ENCODE measurements at places on chromosomes 1 and 21. TPM values are rescaled to one million over a fixed set of nuclear protein-coding genes. Genes with fewer than 3 reads are reported as not detected.

The SLC35F3 gene
- polyA plus RNA-seq, result 0.16 TPM

The LYPD8 gene
- polyA plus RNA-seq, result not detected

The FCRL1 gene
- 0.26 TPM for polyA plus RNA-seq

The CNR2 gene
- 0.04 TPM for polyA plus RNA-seq

The PLEKHN1 gene
- 2.0 TPM for polyA plus RNA-seq

The HENMT1 gene
- polyA plus RNA-seq, result 3.4 TPM

The PRAMEF11 gene
- polyA plus RNA-seq, result not detected

The SIM2 gene
- not detected for polyA plus RNA-seq

The PLA2G2D gene
- polyA plus RNA-seq, result 0.06 TPM

The OR2M3 gene
- polyA plus RNA-seq, result not detected

The DPT gene
- polyA plus RNA-seq, result 3.9 TPM

The PROX1 gene
- 0.33 TPM for polyA plus RNA-seq

The NCF2 gene
- 49.6 TPM for polyA plus RNA-seq

- DNase-seq, result no peak
Measured at GRCh38 chr1:78009276-78009675, 4.5 kb downstream of the DNAJB4 start.

DNA sequence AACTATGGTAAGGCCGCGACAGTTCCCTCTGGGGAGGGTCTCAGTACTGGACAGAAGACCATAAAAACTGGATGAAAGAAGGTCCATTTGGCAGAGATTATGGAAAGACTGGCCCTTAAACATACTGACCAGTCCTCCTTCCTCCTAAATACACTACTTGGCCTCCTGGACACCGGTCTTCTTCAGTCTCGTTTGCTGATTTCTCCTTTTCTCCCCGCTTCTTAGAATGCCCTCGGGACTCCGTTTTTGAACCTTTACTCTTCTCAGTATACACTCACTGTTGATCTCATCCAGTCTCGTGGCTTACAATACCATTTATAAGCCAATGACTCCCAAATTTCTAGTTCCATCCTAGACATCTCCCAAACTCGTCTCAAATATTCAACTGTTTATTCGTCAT is 694 bp upstream of the MRPL9 start:
- DNase-seq, result no peak

- no peak for DNase-seq
Measured at GRCh38 chr1:10386761-10387676, 11.8 kb upstream of the PGD start.

DNA sequence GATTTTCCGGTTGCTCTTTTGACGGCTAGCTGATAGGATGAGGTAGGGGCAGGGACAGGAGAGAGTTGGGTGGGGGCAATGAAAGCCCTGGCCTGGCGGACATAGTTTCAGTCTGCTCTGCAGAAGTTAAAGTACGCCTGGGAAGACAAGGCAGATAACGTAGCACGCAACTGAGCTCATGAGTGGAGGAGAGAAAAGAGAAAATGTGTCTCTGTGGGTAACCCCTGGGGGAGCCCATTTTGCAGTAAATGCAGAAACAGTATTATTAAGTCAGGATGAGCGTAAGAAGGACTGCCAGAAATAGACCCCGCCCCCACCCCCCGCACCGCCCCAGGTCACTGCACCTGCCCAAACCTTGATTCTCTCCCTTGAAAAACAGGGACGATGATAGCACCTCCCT is 51.7 kb upstream of the TARBP1 start:
- DNase-seq, result no peak

DNA sequence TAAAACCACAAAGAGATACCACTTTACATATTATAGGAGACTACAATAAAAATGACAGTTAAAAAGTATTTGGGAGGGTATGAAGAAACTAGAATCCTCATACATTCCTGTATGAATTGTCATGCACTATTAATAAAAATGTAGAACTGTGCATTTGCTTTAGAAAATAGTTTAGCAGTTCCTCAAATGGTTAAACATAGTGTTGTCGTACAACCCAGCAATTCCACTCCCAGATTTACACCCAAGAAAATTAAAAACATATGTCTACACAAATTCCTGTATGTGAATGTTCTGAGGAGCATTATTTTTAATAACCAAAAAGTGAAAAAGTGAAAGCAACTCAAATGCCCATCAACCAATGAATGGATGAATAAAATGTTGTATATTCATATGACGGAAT is 23.1 kb upstream of the PDE4B start:
- DNase-seq, result no peak

GRCh38 chr1:174572771-174573170 is 125.0 kb downstream of the GPR52 start:
- no peak for DNase-seq

GRCh38 chr1:87335175-87335884 is 6.7 kb downstream of the LMO4 start:
- DNase-seq, result peak; percentile 74

GRCh38 chr1:12220890-12221289 is 8.9 kb upstream of the VPS13D start:
- no peak for DNase-seq

DNA sequence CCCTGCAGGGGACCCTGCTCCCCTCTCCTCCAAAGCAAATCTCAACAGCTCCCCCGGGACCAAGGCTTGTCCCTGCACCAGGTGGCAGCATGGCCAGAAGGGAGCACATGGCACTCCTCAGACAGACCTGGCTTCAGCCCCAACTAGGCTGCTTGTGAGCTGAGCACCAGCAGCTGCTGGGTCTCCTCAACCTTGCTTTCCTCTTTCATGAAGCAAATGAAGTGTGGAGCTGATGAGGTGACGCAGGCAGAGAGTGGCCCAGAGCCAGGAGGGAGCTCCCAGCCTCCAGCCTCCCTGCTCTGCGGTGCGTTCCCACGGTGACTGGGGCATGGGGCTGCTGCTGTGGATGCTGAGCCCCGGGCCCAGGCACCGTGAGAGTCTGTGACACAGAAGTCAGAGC is 34.0 kb downstream of the MEGF6 start:
- peak; percentile 98 for DNase-seq

DNA sequence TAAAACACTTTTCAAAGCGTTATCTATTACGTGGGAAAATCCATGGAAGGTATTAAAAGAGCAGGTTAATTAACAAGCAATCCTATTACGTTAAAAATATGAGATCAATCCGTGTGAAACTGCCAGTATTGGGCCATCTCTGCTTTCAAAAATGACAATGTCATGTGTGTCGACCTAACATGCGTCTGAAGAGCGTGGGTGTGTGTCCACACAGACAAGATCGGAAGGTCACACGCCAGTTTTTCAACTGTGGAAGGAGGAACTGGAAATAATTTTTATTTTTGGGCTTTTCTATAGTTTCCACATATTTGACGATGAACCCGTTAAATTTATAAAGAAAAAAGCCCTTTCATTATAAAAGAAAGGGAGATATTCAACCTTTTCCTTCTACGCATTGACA is 17.6 kb upstream of the ALDH4A1 start:
- DNase-seq, result no peak

DNA sequence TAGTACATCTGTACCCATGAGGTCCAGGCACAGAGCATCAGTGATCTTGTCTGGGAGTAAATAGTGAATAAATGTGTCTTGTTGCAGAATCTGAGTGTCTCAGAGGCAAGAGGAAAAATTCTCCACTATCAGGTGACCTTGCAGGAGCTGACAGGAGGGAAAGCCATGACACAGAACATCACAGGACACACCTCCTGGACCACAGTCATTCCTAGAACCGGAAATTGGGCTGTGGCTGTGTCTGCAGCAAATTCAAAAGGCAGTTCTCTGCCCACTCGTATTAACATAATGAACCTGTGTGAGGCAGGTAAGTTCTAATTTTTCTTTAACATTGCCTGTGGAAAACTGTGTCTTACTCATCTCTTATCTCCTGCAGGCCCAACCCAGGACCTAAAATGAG is 43.1 kb downstream of the IL12RB2 start:
- no peak for DNase-seq

GRCh38 chr1:236603991-236604904 is at the start of gene HEATR1:
Gene HEATR1, minus strand, starts transcription at chr1:236604516. Its CDS starts 421 bp downstream, at chr1:236604095.
- peak; percentile 98 for DNase-seq

DNA sequence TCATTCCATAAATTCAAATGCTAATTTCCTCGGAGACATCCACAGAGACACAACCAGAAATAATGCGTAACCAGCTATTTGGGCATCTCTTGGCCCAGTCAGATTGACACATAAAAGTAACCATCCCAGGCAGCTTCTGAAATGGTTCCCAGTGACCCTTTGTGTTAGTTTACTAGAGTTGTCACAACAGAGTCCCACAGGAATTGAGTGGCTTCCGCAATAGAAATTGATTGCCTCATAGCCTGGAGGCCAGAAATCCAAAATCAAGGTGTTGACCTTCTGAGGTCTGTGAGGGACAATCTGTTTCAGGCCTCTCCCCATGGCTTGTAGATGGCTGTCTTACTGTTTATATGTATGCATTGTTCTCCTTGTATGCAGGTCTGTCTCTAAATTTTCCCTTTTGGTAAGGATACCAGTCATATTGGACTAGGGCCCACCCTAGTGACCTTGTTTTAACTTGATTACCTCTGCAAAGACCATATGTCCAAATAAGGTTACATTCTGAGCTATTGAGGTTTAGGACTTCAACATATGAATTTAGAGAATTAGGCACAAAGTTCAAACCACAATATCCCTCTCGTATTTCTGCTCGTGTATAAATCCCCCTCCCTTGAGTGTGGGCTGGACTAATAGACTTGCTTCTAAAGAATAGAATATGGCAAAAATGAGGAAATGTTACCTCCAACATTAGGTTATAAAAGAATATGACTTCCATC is 78.2 kb upstream of the FGGY start:
- no peak for DNase-seq

DNA sequence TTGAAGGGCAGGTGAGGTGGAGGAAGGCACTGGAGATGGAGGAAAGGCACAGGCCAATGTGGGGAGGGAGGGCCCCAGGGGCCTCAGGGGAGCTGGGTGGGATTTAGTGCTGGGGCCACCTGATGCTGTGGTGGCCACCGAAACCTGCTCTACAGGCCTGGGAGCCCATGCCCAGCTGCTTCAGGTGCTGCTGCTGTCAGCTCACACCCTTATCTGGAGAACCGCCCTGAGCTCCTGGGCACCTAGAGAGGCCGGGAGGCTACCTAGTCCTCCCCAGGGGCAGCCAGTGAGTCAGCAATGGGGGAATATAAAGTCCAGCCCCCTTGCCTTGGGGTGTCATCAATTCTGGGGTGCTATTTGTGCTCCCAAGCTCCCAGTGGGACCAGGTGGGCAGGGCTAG is 12.2 kb downstream of the FAM131C start:
- DNase-seq, result peak; percentile 42

GRCh38 chr1:37989361-37989930 is 376 bp downstream of the SF3A3 start:
- peak; percentile 29 for DNase-seq

GRCh38 chr1:180166436-180166800 is 11.7 kb downstream of the QSOX1 start:
- DNase-seq, result no peak

GRCh38 chr1:229161740-229162139 is 109.2 kb upstream of the RAB4A start:
- no peak for DNase-seq

DNA sequence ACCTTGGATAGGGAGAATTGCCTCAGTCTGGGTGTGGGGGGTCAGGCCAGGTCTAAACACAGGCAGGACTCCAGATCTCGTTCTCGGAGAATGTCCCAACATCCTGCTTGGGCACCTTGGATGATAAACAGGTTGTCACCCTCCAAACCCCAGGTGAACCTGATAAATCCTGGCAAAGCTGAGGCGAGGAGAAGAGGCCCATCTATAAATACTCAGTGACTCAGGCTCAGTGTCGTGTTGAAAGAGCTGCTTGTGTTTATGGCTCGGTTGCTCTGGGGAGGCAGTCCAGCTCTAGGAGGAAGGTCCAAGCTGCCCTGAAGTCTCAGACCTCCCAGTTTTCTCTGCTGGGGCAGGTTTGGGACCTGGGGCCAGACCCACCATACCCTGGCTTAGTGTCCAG is 15.8 kb upstream of the TRIM63 start:
- no peak for DNase-seq

GRCh38 chr21:32807717-32808380 is 36.3 kb upstream of the PAXBP1 start:
- no peak for DNase-seq

- no peak for DNase-seq
Measured at GRCh38 chr1:24418898-24419628, 3.5 kb downstream of the NIPAL3 start.

DNA sequence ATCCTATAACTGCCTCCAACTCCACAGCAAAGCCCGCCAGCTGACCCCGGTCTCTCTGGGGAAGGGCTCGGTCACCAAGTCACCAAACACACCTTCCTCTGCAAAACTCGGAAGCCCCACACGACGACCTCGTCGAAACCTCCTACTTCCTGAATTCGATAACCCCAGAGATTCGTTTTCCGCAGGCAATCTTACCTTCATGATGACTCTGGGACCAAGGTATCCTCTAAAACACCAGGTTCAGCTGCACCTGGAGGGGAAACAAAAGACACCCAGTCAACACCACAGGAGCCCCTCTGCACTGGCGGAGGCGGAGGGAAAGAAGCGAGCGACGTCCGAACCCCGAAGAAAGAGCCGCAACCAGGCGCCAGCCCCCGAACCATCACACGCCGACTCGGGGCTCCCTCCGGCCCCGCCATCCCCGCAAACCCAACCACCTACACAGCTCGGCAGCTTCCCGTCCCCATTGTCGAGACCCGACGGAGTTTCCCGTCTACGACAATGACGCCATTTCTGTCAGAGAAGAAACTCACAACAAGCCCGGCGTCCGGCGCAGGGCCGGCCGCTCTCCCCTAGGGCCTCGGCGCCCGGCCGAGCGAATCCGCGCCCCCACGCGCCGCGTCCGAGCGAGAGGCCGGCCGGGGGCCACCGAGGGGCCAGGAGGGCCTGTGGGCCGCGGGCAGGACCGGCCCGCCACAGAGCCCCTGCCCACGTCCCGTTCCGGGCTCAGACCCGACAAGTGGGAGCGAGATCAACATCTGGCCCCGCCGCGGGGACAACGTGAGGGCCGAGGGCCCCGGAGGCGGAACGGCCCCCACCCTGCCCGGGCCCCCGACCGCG is 1.0 kb downstream of the ARID4B start:
- DNase-seq, result peak; percentile 50

DNA sequence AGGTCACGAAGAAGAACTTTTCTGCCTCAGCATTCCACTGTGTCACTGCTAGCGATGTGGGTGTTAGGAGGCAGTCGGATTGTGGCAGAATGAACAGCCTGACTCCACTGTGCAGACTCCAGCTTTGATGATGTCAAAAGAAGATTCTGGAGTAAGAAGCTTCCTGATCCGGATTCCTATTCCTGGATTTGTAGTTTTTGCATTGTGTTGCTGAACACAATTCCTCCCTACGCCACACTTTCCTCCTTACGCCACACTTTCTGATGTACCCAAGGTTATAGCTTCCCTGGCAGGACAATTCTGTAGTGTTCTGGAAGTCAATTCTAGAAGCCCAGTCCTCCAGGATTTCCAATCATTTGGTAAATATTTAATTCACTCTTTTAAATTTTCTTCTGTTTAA is 665.2 kb upstream of the ADGRL2 start:
- DNase-seq, result no peak

All from lung (tissue), 17 donors.